ENCODE measurements at places on chromosomes 6 and 20.

DNA sequence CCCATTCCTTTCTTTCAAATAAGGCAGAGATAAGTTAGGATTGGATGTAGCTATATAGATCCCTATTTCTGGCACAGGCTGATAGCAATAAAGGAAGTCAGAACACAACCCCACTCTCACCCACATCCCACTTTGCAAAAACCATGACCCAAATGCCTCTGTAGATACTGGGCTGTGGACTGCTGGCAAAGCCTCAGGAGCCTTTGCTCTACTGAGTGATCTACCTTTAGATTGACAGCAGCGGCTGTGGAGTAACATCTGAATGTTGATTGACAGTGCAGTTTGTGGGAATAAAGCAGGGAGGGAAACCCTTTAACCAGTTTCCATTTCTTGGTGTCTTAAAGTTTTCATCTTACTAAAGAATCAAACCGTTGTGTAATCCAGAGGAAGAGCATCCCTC, 6.7 kb upstream of the TMEM30A start:
- DNase-seq, result no peak

GRCh38 chr6:142501795-142502194, 200.0 kb downstream of the ADGRG6 start:
- DNase-seq, result no peak

- DNase-seq, result no peak
These were observed 50.8 kb downstream of the GMDS start for GRCh38 chr6:2194643-2195042.

GRCh38 chr6:113018351-113019151, 671.4 kb downstream of the RFPL4B start:
- DNase-seq, result no peak

- DNase-seq, result no peak
These were observed 318.7 kb downstream of the SOX4 start for GRCh38 chr6:21912151-21912832.

GRCh38 chr20:40056171-40056570, 632.9 kb downstream of the MAFB start:
- no peak for DNase-seq

- DNase-seq, result no peak
These were observed 4.4 kb upstream of the PLCB1 start for GRCh38 chr20:8127553-8128255.

DNA sequence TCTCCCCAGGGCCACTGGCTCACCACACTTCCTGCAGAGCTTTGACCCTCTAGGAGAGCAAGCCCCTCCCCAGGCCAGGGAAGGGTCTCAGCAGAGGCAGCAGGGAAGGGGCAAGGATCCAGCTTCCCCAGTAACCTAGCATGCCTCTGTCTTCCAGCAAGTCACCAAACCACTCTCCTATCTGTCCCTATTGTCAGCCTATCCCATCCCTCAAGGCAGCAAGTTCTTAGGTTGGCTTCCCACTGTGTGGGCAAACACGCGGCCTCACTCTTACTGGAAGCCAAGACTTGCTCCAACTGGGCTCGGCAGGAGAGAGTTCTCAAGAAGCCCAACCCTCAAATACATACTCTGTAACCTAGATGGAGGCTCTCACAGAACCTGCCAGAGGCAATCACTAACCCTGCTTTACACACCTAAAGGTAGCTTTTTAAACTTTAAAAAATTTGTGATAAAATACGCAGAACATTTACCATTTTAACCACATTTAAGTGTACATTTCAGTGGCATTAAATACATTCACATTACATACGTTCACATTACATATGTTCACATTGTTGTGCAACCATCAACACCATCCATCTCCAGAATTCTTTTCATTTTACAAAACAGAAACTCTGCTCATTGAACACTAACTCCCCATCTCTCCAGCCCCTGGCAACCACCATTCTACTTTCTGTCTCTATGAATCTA, 58.5 kb downstream of the MRPL14 start:
- DNase-seq, result no peak

GRCh38 chr20:23255716-23256385, 94.7 kb upstream of the NXT1 start:
- DNase-seq, result no peak

DNA sequence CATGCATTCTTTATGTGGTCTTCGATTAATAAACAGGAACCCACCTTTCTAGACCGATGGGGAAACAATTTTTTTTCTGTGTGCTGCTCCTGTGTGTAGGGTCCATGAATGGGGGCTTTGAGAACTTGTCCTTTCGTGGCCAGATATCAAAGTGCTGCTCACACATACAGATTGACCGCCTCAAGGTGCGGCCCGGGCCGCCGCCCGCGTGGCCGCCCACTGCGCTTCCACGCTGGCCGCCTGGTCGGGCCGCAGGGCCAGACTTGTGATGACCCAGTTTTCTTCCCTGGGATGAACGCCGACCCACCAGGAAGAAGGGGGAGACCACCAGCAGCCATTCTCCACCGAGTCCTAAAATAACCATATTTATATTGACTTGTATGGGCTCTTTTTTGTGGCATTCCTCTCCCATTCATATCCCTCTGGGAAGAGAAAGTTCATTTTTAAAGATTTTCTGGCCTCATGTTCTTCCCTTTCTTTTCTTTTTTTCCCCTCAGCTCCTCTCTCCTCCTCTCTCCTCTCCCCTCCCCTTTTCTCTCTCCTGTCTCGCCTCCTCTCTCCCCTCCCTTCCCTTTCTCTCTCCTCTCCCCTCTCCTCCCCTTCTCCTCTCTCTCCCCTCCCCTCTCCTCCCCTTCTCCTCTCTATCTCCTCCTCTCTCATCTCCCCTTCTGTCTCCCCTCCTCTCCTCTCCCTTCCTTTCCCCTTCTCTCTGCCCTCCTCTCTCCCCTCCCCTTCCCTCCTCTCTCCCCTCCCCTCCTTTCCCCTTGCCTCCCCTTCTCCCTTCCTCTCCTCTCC, 264.8 kb upstream of the SUPT3H start:
- DNase-seq, result no peak

DNA sequence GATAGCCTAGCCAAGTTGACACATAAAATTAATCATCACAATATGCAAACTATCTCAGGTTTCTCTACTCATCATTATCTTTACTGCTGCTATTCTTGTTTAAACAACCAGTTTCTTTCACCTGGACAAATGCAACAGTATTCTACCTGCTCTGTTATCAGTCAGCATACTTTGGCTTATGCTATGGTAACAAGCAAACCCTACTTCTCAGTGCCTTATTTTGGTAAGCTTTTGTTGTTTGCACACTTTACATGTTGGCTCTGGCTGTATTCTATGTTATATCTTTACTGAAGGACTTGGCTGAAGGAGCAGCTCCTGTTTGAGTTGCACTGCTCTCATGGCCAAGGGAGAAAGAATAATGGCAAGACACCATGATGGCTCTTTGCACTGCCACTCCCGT, 463.1 kb downstream of the EPM2A start:
- no peak for DNase-seq

DNA sequence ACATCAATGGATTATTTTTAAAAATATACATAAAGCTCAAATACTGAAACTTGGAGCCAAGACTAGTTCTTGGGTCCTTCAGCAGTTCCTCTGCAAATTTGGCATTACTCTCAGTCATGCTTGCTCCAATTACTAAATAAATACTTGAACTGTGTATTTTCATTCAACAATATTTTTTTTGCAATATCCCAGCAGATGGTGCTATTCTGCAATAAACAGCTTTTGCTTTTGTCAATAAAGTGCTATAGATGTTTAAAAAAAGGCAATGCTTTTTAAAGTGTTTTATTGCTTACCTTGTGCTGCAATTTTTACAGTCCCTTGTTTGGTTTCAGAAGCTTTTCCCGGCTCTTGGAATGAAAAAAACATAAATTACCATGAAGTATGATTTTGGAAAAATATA, 243.4 kb downstream of the TRDN start:
- DNase-seq, result no peak

- DNase-seq, result no peak
These were observed 36.7 kb upstream of the INSM1 start for GRCh38 chr20:20331156-20331555.

All from stimulated activated CD4-positive, alpha-beta T cell treated with anti-CD3 and anti-CD28 coated beads, Interleukin-12 subunit alpha, Interleukin-12 subunit beta, amount 100 ng/mL, for 4 hours (primary cell).